ENCODE measurements at places on chromosomes 16 and 17. TPM values are rescaled to one million over a fixed set of nuclear protein-coding genes. Genes with fewer than 3 reads are reported as not detected.
A peak's percentile ranks its signal among the peaks of the same experiment; 100 is the strongest.

- DNase-seq: no peak
Observed at GRCh38 chr16:85124636-85125346, 12.5 kb upstream of the CIBAR2 start.

- DNase-seq: no peak
Observed at GRCh38 chr16:4800290-4801041, 2.0 kb downstream of the ROGDI start.

DNA sequence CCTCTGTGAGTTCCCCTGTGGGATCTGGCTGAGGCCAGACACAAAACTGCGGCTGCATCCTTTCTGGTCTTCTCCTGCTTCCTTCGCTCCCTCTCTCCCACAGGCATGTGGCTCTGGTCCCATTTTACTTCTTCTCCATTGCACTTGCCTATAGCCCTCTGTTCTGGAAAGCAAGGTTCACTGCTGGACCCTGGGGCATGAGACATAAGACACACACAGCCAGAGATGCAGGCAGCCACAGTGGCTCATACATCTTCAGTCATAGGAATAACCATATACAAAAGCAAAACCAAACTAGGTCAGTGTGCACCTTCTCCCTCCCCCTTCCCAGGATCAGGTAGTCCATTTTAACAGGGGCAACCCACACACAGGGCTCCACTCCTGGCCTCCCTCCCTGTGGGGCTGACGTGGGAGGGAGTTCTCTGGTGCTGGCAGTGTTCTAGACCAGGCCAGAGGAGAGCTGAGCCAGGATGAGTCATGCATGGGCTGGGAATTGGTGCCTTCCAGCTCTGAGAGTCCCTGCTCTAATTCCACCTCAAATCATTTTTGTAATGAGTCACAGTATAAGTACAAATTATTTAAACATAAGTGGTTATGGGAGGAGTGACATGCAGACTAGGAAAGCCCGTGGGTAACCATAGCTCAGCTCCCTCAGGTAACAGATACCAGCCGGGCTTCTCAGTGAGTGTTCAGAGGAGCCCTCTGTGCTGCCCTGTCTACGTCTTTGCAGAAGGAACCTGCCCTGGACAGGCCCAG is 58.0 kb downstream of the ASIC2 start:
- peak; percentile 60 for DNase-seq

DNA sequence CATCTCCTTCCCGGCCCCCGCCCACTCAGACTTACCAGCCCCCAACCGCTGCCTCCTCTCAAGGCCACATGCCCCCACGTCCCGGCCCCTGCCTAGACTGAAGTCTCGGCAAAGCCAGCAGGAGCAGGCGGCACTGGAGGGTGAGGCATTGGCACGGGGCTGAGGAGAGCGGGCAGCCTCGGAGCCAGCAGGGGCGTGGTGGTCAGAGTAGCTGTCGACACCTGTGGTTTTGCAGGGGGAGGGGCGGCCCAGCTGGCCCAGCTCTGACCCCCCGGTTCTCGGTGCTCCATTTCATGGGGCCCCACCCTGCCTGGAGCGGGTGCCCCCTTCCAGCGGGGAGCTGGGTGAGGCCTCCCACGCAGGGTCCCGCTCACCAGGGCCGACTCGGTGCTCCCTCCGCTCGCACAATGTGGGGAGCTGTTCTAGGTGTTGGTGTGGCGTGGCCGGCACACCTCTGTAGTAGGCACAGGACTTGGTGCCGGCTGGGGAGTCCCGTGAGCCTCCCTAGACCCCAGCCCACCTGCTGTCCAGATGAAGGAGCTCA is 4.7 kb downstream of the CDH15 start:
- no peak for DNase-seq

- no peak for DNase-seq
Observed at GRCh38 chr17:7238420-7239090, 702 bp downstream of the PHF23 start.

GRCh38 chr17:37752482-37752881 is 7.6 kb upstream of the HNF1B start:
- no peak for DNase-seq

- no peak for DNase-seq
Observed at GRCh38 chr17:48606892-48607614, 2.3 kb upstream of the HOXB6 start.

- DNase-seq: no peak
Observed at GRCh38 chr17:77585142-77585860, 373.2 kb upstream of the TNRC6C start.

DNA sequence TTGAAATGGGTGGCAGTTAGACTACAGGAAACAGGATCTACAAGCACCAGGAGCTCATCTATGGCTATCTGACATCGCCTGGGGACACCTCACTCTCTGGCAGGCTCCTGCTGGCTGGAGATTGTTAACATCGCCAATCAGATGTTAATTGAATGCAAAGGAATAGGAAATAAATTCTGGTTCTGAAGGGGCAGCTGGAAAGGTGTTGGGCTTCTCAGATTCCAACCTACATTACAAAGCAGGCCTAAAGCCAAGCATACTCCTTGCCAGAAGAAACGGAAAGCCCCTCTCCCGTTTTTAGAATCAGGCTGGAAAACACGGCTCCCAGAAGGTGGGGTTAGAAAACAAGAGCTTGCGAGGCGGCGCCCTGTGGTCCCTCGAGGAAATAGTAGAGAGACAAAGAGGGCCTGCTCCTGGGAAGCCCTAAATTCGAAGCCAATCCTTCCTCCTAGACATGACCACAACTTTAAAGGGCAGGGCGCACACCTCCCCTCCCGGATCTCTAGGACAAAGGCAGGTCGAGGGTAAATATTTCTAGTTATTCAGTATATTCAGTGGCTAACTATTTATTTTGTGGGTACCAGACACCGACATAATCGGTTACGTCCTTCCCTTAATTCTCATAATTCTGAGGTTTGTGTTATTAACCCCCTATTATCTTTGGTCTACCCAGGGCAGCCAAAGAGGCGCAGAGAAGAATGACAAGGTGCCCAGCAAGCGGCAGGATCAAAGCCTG is 763 bp upstream of the TOM1L1 start:
- DNase-seq: no peak

GRCh38 chr16:2842340-2843000 is 12.4 kb downstream of the ZG16B start:
- DNase-seq: no peak

GRCh38 chr17:46818929-46819859 is 702 bp upstream of the WNT3 start:
- DNase-seq: no peak

GRCh38 chr17:76032073-76032779 is 5.1 kb upstream of the EVPL start:
- no peak for DNase-seq

GRCh38 chr16:12942861-12943260 is 41.5 kb downstream of the SHISA9 start:
- no peak for DNase-seq

DNA sequence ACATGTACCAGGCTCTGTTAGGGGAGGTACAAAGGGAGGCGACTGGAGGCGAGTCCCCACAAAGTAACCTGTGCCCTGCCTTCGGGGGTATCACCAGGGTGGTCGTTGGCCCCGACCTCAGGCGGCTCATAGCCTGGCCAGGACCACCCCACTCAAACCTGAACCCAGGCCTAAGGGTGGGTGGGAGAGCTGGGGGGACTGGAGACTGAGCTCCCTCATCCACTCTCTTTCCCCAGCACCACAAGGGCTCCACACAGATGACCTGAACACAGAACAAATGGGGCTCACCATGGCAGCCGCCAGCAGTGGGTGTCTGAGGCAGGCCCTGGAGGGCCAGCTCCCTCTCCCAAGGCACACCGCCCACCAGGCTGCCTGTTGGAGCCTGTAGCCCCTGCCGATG is 120.6 kb upstream of the TNRC6C start:
- no peak for DNase-seq

DNA sequence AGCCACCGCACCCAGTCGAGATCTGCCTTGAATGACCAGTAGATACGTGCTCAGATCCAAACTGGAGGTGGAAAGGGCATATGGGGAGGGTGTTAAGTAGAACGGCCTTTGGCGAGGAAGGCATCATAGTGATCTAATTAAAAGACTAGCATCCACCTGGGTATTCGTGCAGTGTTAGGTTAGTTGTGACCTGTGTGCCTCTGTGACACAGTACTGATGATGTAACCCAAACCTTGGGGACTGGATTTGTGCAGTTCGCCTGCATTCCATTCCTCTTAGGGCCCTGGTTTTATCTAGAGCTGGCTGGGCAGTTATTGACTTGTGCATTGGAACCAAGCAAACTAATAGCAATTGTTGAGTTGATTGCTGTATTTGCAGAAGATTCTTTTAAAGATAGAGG is 47.9 kb downstream of the SNX29 start:
- no peak for DNase-seq

DNA sequence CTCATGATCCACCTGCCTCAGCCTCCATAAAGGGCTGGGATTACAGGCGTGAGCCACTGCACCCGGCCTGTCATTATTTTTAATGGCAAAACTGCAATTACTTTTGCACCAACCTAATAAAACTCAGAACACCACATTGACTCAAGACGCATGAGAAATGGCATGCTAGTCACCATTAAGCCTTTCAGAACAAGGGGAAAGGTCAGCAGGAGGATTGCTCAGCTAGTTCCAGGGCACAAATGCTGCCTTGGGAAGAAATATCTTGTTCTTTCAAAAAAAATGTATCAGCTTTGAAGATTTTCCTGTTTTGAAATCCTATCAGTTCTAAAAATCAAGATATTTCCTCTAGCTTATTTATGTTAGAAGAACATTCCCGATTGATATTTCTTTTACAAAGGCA is 32.4 kb upstream of the CDYL2 start:
- no peak for DNase-seq

- no peak for DNase-seq
Observed at GRCh38 chr17:7146115-7146514, 31.5 kb upstream of the ASGR2 start.

DNA sequence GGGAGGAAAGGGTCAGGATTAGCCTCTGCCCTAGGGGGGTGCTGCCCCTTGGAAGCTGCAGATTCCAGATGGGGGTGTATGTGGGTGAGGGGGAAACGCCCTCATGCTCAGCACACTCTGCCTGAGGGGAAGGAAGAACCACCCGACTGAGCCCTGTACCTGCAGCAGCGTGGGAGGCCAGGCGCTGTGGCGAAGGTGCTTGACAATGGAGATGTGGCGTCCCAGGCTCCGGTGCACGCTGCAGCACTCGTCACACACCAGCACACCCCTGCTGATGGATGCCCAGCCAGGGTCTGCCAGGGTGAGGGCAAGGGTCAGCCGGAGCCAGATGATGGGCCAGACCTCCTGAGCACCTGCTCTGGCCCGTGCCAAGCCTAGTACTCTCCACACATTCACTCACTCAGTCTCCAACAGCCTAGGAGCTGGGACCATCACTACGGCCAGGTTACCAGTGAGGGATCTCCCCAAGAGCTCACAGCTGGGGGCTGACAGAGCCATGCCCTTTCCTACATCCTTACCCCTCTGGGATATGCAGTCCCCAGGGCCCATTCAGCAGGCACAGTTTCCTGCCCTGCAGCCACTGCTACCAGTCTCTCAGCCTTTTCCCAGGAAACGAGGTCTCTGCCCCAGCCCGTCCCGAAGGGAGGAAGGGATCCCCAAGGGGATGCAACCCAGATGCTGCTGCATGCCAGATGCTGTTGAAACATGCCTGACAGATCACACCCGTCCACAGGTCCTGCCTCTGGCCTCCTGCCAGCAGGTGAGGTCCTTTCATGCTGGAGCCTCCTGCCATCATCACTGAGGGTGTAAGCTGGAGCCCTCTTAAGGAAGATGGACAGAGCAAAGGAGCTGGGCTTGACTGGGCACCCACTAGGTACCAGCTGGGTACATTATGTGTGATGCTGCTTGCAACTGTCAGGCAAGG is 5.9 kb downstream of the GIT1 start:
- DNase-seq: no peak

Gene BCO1
- not detected for total RNA-seq

Gene CTF1
- total RNA-seq: 2.9 TPM

Gene FLYWCH2
- 77.3 TPM for total RNA-seq

Gene FBXL19
- total RNA-seq: 52.3 TPM

Gene LRRC46
- 1.9 TPM for total RNA-seq

Gene DHRS7C
- total RNA-seq: not detected

Gene OTOP3
- not detected for total RNA-seq

Gene EVPL
- 36.4 TPM for total RNA-seq

Gene TBC1D16
- 41.6 TPM for total RNA-seq

Gene TEX19
- 0.21 TPM for total RNA-seq

Gene PROCA1
- 4.9 TPM for total RNA-seq

Gene ADAM11
- 3.5 TPM for total RNA-seq

Gene PRSS21
- total RNA-seq: not detected

Data from Panc1 (cell line).